ENCODE measurements at places on chromosomes 5 and 9. TPM values are rescaled to one million over a fixed set of nuclear protein-coding genes. Genes with fewer than 3 reads are reported as not detected.

- H3K4me1 ChIP-seq: no peaks in the 10 kb centered on the region
- no peak overlapping the region for H3K4me3 ChIP-seq
- H3K36me3 ChIP-seq: no peaks in the 10 kb centered on the region
Measured at GRCh38 chr9:133884907-133885744, 107.0 kb downstream of the VAV2 start.

DNA sequence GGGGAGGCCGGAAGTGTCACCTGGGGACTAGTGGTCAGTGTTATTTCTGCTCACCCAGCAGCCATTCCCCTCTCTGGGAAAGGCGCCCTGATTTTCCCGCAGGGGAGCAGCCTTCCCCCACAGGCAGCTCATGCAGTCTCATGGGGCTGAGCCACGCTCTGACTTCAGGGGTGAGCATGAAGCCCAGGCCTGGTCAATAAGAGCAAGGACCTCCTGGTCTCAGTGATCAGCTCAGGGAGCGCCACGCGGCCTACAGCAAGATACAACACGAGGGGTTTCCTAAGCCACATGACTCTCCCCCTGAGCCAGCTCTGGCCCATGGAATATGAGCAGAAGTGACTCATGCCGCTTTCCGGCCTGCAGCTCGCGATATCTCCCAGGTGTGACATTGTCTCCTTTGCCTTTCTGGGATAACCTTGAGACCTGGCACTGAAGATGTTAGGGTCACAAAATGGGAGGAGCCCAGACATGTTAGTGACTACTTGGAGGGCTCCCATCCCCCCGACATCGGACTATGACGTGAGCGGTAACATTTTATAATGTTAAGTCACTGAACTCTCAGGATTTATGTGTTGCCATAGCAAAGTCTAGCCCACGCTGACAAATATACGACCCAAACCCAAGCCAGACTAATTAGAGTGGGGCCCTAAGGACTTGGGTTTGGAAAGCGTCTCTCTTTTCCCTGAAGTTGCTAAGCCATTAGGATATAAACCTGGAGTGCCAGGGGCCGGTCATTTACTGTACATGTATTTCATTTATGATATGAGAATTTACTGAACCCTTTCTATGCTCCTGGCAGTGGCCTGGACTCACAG lies 46.5 kb upstream of the GFPT2 start:
- no peak overlapping the region for H3K27ac ChIP-seq
- H3K4me3 ChIP-seq: no peak overlapping the region
- H3K27me3 ChIP-seq: no peaks in the 10 kb centered on the region
- no peak for DNase-seq
- no peaks in the 10 kb centered on the region for H3K36me3 ChIP-seq
- no peaks in the 10 kb centered on the region for H3K4me1 ChIP-seq

DNA sequence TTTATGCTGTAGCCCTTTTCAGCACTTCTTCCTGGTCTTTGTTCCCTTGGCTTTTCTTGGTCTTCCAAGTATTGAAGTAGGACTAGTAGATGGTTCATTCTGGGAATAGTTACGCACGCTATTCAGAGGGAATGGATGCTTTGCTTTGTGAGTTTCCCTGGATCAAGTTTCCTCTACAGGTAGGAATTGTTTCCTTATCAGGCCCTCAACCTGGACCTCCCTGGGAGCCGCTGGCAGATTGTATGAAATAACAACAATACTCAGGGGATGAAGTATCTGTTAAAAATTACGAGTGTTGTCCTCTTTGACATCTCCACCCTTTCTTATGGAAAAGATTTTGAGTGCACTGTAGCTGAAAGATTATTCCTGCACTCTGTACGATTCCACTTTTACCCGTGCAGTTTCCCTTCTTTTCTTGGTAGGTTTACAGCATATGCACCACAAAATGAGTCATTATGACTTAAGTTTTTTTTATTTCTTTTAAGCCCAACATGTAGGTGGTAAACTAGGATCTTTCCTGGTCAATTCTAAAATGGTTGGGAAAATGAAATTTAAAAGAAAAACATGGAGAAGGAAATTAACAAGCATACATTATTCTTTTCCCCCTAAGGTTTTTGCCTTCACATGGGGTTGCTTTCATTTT lies 57.9 kb downstream of the ARHGAP26 start:
- H3K4me3 ChIP-seq: no peak overlapping the region
- H3K36me3 ChIP-seq: no peaks in the 10 kb centered on the region

DNA sequence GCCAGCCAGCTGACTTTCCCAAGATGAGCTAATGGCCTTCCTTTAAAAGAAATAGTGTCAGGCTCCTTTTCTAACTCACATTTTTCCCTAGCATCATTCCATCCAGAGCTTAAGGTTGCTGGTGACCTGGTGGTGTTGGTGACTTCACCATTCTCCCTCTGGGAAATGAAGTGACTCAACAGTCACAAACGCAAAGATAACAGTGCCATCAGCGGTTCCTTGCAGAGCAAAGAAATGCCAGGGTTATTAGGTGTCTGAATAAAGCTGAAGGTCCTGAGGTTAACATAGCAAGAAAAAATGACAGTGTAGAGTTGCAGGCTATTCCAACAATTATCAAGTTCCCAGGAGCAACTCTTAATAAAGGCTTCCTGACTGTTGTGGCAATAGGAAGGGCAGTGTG lies 111.8 kb upstream of the SLC44A1 start:
- no peak for DNase-seq
- no peak overlapping the region for H3K4me3 ChIP-seq
- no peaks in the 10 kb centered on the region for H3K27me3 ChIP-seq
- H3K36me3 ChIP-seq: no peaks in the 10 kb centered on the region
- H3K27ac ChIP-seq: no peak overlapping the region
- H3K4me1 ChIP-seq: peaks cover 14% of the 10 kb centered on the region

CCL27 gene
- total RNA-seq: not detected

NR3C1 gene
- 121 TPM for total RNA-seq

Data from naive thymus-derived CD4-positive, alpha-beta T cell (primary cell).